ENCODE measurements at places on chromosomes 11 and 22.

- DNase-seq = no peak
These were observed 34.9 kb downstream of the TBC1D22A start for GRCh38 chr22:46797355-46797754.

DNA sequence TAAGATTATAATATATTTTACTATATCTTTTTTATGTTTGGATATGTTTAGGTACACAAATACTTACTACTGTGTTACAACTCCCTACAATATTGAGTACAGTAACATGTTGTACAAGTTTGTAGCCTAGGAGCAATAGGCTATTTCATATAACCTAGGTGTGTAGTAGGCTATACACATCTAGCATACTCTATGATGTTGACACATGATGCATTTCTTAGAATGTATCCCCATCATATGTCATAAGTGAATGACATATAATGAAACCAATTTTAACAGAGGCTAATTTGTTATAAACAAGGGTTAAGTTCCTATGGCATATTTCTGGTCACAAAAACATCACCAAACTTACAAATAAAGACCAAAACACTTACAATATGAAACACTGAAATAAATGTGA lies 86.5 kb upstream of the RRM1 start:
- no peak for DNase-seq

DNA sequence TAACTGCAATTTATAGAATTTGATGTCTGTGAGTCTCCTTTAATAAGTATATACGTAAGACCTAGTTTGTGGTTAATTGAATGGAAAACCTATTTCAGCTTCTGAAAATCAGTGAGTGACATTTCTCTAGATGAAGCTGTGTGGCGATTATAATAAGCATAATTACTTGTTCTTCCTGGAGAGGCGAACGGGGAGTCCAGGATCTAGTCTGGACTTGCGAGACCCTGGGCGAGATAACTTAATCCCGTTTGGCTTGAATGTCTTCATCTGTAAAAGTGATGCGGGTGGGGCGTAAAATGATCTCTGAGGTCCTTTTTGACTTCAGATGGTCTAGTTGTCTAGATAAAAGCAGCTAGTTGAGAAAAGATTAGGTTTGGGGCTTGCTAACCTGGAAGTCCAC lies 1.1 kb downstream of the PRRG4 start:
- no peak for DNase-seq

DNA sequence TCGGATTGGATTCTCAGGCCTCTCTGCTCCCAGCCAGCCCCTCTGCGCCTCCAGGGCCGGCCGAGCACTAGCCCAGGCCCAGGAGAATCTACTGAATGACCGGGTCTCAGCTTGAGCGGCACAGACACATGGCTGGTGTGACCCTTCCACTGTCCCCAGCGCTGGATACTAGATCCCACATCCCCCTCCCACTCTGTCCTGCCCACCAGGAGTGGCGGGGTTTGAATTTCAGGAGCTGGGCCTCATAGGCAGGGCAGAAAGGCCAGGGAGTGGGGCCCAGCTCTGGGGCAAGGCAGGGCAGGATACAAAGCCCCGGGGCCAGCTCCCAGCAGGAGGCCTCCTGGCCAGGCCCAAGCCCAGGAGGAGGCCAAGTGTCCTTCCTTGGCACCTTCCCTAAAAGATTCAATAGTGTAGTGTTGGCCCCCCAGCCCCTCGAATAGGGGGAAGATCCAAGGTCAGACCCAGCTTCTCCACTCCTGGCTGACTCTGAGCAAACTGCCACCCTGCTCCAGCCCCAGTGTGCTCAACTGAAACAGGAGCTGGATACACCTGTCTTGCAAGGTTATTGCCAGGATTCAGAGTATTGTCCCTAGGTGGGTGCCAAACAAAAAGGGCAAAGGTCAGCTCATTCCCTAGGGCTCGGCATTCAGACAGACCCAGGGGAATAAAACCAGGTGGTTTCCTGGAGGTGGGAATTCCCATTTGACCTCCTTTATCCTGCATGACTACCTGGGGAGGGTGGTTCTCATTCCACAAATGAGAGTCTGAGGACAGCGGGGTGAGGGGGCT lies 22.5 kb upstream of the TCF20 start:
- DNase-seq = no peak

GRCh38 chr11:45212566-45213315 lies 66.3 kb downstream of the PRDM11 start:
- no peak for DNase-seq

DNA sequence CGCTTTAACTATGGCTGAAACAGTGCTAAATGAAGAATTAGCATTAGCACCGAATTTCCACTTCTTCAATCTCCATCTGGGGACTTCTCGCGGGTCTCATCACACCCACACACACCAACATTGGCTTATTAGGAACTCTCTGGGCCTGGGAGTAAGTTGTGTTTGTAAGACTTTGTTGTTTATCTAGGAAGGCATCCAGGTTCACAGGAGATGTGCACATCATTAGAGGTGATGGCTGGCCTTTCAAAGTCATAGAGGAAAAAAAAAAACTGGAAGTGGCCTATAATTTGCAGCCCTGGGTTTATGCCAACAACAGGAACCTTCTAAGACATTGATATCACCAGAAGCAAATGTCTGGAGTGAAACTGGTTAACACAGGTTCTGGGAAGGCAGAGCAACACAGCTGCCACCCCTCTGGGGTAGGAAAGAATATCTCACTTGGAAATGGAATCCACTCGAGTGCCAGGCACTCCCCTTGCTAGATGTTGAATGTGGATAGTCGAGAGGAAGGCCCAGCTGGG lies 84.5 kb downstream of the TRAF6 start:
- no peak for DNase-seq

DNA sequence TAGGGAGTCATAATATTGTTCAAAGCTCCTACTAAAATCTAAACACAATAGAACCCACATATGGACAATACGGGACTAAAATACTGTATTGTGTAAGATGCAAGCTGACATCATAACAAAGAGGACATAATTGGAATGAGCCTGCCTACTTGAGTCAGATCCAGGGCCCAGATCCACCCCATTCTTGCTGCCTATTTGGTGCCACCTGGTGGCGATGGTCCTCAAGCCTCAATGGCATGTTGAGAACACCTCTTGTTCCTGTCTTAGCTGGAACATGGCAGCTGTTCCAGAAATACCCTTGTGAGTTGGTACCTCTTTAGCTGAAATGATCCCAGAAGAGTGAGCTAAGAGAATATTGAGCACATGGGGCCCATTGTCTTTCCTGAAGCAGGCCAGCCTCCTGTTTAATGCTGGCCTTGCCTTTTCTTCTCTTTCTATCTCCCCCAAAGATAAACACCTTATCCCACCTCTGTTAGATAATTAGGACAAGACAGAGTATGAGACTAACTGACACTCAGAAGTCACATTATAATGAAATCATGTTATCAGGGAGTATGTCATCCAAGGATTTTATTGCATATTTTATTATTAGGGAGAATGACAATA lies 680.9 kb upstream of the ANO5 start:
- DNase-seq = no peak

DNA sequence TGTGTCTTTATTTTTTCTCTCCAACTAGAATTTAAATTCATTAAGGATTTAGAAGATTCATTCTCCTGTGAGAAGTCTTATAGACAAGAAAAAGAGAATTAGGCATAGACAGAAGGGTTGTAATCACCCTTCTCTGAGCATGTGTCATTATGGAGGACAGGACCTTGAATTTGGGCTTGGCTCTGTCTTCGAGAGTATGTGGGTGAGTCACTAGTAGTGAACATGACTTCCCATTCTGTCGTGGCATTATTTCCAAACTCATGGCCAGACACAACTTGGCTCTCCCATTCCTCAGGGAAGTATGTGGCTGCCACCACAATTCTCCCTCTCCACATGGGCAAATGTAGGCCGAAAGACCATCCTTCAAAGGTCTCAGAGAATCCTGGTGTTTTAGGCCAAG lies 14.3 kb upstream of the ANKK1 start:
- no peak for DNase-seq

DNA sequence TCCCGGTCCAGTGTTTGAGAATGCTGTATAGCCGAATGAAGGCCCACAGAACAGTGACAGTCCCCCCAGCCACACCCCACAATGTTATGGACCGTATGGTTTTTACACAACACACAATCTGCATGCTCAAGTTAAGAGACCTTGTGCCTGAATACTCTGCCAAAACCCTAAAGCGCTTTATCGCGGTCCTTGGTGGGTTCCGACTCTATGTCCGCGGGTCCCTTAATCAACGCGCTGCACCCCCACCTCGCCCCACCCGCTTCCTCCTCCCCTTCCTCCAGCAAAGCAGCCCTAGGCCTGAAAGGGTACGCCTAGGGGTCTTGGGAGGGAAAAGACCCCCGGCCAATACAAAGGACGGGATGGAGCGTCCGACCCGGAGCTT lies 442 bp downstream of the COPB1 start:
- peak; percentile 21 for DNase-seq

GRCh38 chr11:118098996-118099837 lies 12.5 kb upstream of the SMIM35 start:
- DNase-seq = no peak
